ENCODE measurements at places on chromosomes 7 and 10.

GRCh38 chr7:20458521-20458920 lies 127.8 kb downstream of the ITGB8 start:
- DNase-seq, result no peak

- DNase-seq, result no peak
These were observed 29.9 kb downstream of the LIPJ start for GRCh38 chr10:88616250-88616977.

- DNase-seq, result no peak
These were observed 11.6 kb upstream of the ADD3 start for GRCh38 chr10:109996225-109996624.

- DNase-seq, result no peak
These were observed 191.0 kb downstream of the TNS3 start for GRCh38 chr7:47390914-47391313.

DNA sequence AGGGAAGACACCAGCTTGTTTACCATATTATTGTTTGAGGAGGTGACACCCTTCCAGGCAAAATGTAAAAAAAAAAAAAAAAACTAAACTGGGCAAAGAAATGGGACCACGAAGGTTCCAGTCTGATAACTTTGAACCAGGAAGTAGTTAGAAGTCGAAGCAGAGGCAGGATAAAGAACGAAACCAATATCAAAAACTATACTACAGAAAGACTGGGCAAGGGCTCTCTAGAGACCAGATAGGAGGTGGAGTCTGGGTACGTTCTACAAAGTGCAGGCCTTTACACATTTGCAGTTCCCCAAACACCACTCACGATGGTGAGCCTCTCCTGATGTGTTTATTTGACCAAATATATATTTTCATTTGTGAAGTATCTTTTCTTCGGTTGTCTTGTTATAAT lies 125.7 kb upstream of the CDK1 start:
- DNase-seq, result no peak

GRCh38 chr10:22611425-22612115 lies 102.8 kb downstream of the PIP4K2A start:
- peak; percentile 37 for DNase-seq

- no peak for DNase-seq
These were observed 37.4 kb downstream of the CCDC6 start for GRCh38 chr10:59868696-59869593.

GRCh38 chr10:81594991-81595390 lies 280.0 kb upstream of the NRG3 start:
- DNase-seq, result no peak

DNA sequence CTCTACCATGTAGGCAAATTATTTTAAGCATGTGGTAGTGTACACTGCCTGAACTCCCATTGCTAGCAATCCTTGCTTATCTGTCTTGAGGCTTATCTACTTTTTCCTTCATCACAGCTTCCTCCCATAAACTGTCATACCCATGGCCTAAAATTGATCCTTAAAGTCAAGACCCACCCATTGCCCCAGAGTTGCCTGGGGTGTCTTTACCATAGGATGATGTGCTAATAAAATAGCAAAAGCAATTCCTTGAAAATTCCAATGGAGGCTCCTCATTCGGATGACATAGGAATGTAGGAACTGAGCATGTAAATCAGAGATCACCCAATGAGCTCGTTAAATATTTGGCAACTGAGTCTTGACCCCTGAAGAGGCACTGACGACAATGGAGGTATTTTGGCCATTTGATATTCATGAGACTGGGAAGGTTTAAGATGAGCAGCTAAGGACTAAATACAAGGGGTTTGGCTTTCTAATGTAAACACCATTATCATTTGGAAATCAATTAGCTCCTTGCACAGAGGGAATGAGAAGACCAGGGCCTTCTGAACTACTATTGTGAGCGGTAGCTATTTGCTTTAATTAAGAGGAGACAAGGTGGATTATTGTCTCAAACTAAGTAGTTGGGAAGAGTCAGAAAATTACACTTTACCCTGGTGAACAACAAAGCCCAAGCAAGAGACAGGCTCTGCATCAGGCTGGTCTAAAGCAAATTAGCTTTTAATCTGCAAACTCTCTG lies 234.9 kb downstream of the GATA3 start:
- no peak for DNase-seq

DNA sequence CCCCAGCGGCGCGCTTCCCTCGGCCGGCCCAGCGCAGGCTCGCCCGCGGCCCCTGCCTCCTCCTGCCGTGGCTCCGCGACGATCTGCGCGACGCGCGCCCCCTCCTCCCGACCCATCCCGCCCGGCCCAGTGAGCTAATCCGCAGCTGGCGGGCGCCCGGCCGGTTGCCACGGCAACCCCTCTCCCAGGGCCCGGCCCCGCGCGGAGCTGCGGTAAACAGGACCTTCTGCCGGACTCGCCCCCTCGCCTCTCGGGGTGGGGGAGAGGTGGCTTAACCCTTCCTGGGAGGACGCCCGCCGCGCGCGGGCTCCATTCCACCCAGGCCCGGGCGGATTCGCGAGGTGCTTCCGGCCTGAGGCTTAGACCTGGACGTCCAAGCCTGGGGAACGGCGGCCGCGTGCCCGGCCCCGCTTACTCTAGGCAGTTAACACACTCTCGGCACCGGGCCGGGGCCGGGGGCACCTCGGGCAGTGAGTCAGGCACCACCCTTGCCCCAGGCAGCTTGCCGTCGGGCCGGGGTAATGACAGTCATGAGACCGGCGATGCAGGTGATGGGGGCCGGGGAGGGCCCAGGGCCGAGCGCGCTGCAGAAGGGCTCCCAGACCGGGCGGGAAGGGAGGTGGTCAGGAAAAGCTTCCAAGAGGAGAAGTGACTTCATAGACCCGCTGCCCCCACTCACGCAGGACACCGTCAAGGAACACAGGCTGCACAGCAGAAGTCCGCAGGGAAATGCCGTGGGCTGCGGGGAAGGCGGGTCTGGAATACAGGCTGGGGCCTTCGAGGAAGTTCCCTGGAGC lies at the start of gene DENND2A:
Gene DENND2A, minus strand, starts transcription at position 87 of the 797 bp plus-strand sequence. CDS start 38,416 bp downstream, outside the sequence.
- DNase-seq, result no peak

DNA sequence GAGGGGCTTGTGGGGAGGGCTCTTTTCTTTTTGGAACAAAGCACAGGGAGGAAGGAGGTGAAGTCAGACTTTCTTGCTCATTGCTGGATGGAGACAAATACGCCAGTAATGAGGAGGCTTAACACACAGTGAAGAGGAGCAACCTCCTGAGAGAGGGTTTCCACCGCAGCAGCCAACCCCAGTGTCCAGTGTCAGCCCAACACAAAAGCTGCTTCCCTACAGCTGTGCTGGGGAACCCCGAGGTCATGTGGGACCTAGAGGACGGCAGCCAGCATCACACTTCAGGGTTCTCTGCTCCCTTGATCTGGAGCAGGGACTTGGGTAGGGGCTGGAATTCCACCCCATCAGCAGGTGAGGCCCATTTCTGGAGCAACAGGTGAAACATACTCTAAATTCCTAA lies 7.7 kb downstream of the BLNK start:
- no peak for DNase-seq

DNA sequence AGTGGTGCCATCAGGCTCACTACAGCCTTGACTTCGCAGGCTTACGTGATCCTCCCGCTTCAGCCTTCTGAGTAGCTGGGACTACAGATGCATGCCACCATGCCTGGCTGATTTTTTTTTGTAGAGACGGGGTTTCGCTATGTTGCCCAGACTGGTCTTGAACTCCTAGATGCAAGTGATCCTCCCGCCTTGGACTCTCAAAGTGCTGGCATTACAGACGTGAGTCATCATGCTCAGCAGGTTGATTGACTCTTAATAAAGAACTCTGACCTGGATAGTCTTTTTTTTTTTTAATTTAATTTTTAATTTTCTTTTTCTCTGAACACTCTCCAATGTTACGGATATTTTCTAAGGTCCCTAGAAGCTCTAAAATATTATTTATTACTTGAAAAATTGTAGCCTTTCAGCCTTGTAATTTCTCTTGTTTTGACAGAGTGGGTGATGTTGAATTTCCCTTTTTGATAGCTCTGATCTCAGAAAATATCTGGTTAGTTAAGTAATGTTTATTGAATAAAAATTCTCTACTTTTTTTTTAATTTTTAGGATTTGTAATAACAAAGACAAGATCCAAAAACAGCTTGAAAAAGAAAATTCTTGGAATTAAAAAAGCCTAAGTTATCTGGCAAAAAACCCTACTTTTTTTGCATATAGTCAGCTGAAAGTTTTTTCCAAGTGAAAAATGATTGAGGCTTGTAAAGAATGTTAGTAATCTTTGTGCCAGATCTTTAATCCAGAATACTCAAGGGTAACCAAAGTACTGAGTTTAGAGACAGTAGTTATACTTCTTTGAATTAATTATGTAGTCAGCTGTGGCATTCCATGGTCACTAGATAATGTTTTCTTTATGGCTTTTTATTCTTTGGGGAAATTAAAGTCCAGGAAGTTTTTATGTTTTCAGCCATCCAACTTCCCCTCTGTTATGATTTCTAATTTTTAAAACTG lies 26.7 kb downstream of the TBC1D12 start:
- DNase-seq, result no peak

- no peak for DNase-seq
These were observed 204.7 kb downstream of the EBF3 start for GRCh38 chr10:129759214-129760002.

- no peak for DNase-seq
These were observed 26.1 kb upstream of the GPR26 start for GRCh38 chr10:123640016-123640535.

- DNase-seq, result no peak
These were observed 11.8 kb downstream of the FOXP2 start for GRCh38 chr7:114426382-114426781.

DNA sequence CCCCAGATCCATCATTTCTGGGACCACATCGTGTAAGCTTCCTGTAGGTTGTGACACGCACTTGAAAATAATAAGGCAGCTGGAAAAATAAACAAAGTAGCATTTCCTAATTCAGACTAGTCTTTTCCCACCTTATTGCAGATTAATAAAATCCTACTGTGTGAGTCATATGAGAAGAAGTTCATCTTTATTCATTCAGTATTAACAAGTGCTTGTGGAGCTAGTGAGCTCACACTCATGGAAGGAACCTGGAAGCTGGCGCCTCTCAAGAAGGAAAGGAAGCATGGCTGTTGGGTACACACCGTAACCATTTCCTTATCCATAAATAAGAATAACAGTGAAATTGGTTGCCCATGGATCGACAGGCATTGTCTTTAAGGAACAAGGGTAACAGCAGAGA lies 152.6 kb upstream of the PFKP start:
- DNase-seq, result no peak

DNA sequence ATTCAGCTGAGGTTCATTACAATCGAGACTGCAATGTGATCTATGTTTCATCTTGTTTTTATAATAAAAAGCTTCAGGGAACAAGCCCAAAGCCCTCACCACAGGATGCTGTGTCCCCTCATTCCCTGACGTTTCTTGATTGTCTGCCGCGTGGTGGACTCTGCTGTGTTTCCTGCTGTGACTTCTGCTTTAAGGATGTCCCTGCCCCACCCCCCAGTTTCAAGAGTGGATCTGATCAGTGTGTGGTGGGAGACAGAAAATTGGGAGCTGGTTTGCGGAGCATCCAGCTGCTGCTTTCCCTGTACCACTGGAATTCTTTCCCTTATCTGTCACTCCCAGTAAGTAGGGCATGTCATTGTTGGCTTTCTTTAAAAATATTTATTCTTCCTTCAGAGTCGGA lies 86.2 kb downstream of the CREM start:
- no peak for DNase-seq

GRCh38 chr7:142607351-142607750 lies 141.9 kb upstream of the PRSS1 start:
- DNase-seq, result no peak

DNA sequence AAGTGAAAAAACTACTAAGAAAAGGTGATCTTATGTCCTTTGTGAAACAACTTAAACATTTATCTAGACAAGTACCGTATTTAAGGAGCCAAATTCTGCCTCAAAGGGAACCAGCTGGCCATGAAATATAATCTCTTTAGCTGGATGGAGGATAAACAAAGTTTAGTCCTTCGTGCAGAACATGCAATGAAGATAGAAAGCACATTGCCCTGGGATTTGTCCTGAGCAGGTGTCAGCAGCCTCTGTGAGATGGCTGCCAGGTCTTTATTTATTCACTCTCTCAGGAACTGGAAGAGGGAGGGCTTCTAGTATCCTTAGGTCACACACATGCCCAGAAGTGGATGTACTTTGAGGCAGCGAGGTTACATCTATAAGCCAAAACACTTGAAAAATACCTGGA lies 57.4 kb upstream of the CASD1 start:
- no peak for DNase-seq

DNA sequence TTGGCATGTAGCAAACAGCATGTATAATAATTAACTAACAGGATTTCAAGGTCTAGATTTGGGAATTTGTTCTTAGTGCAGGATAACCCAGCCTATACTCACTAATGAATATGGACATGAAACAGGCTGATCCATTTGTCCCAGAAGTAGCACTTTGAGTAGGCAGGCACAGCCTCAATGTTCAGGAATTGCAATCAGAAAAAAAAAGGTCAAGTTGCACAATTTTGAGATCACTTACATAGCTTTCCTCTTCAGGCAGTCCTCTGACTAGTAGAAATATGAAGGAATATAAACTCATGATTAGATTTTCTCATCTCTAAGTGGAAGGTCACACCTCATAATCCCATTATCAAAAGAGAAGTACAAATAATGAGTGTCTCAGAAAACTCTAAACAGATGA lies 921.4 kb upstream of the CELF2 start:
- no peak for DNase-seq

DNA sequence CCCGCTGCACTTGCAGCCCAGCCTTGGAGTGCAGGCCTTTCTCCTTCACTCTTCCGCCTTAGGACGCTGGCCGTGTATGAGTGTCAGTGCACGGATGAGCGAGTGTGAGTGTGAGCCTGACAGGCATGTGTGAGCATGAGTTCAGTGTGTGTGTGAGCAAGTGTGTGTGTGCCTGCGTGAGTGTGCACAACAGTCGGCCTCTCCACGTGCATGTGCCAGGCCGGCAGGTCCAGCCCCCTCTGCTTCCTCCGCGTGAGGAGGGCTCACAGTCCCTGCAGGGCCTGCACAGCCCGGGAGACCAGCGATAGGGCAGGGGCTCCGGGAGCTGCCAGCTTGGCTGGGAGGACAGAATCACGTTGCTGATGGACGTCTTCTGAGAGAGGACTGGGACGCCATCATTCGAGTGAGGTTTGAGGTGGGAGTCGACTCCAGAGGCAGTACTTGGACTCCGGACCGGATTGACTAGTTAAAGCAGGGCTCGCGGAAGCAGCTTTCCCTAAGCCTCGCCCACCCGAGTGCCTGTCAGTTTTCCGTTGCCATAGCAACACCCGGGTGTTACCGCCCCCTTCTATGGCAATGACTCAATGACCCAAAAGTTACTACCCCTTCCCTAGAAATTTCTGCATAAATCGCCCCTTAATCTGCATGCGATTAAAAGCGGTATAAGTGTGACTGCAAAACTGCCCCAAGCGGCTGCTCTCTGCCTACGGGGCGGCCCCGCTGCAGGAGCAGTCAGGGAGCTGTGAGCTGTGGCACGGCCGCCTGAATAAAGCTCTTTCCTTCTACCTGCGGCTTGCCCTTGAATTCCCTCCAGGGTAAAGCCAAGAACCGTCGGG lies 19.6 kb upstream of the CFAP46 start:
- peak; percentile 45 for DNase-seq

GRCh38 chr10:80713398-80713928 lies 175.8 kb downstream of the SH2D4B start:
- DNase-seq, result no peak

GRCh38 chr10:131116991-131117375 lies 194.5 kb downstream of the TCERG1L start:
- DNase-seq, result no peak

All from stimulated activated CD8-positive, alpha-beta memory T cell treated with anti-CD3 and anti-CD28 coated beads, Interleukin-2, amount 100 ng/mL, for 1 hour (primary cell).